Bronchial epithelial cell (primary cell): ENCODE measurements at places on chromosomes 13 and 19.
A peak's percentile ranks its signal among the peaks of the same experiment; 100 is the strongest.

- DNase-seq, result no peak
Measured at GRCh38 chr19:7393939-7394730, 45.4 kb downstream of the ARHGEF18 start.

DNA sequence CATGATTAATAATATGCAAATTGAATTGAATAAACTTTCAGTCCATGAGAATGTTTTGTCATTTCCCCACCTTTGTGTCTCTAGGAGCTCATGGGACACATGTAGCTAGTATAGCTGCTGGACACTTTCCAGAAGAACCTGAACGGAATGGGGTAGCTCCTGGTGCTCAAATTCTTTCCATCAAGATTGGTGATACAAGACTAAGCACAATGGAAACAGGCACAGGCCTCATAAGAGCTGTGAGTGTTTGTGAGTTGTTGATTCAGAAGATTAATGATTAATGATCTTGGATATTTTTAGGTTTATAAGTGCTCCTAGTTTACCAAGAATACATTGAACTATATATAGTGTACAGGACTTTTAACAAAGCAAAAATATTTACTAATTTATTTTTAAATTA, 30.1 kb downstream of the TPP2 start:
- DNase-seq, result no peak

- DNase-seq, result no peak
Measured at GRCh38 chr19:46970815-46971214, 48.8 kb upstream of the NPAS1 start.

DNA sequence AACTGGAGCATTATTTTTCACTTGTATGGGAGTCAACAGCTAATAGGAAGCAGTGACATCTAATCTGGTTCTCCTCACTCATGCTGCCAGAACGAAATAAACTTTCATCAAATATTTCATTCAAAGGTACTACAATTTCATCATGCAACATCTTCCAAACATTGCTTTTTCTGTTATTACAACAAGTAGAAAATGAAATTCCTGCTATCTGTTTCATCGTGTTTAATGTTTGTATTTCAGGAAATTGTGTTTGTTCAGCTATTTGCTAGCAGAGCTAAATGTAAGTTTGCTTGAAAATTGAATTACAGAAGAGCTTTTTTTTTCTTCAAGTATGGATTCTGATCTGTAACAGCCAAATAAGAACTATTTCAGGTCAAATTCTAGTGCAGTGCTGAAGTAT, 90.1 kb downstream of the SLITRK6 start:
- DNase-seq, result no peak

DNA sequence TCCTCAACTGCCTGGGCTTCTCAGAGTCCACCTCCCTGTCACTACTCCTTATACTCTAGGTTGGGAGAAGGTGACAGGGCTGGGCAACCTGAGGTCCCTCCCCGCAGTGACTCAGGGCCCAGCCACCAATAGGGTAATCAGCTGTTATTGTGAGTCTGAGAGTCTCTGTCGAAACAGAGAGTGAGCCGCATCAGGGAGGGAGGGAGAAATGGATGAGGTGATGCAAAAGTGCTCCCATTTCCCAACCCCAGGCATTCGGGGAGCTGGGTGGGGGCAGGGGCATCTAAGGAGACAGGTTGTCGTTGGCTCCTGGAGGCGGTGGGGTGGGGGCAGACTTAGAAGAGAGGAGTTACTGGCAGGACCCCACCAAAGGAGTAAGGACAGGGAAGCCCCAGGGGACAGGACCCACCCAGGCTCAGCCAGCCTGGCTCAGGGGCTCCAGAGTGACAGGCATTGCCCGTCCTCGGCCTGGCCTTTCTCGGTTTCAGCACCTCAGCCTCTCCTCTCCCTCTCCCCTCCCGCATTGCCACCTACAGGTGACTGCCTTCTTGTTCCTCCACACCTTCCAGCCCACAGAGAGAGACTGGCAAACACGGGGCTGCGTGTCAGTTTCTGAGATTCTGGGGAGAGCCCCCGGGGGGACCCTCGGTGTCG, at the start of gene DMKN:
DMKN (minus strand) TSS at position 22 of the 654 bp plus-strand sequence. CDS start 174 bp downstream, outside the sequence.
- DNase-seq, result peak; percentile 84

GRCh38 chr19:23558541-23558940, 128.5 kb downstream of the ZNF675 start:
- DNase-seq, result no peak

DNA sequence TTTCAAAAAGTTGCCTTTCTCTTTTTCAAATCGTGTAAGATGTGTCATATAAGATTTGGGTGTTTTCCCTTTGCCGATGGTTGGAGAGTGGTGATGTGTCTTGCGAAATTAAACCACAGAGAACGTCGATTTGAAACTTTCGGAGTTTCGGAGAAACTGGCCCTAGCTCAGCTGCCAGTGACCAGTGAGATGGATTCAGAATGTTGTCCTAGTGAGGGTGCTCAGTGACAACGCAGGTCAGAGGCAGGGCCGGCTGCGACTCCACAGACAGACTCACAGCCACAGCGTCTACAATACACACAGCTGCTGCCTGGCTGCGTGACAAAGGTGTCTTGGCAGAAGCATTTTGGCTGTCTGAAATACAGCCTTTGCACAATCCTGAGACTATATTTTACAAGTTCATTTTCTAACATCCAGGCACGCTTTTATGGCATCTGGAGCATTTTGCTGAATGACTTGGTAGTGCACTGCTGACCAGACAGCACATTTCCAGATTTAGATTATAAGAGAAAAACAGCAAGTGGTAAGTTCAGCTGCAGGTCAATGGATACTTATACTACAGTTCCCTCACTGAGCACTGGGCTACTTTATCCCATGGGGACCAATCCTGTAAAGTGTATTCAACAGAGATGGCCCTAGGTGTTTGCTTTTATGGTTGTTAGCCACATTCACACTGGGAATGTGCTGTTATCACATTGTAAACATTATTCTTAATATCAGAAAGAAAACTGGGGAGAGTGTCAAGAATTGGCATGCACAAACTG, 207.5 kb downstream of the KCNRG start:
- DNase-seq, result peak; percentile 82
